HT-29 (cell line): ENCODE measurements at places on chromosomes 12 and 14.
A peak's percentile ranks its signal among the peaks of the same experiment; 100 is the strongest.

DNA sequence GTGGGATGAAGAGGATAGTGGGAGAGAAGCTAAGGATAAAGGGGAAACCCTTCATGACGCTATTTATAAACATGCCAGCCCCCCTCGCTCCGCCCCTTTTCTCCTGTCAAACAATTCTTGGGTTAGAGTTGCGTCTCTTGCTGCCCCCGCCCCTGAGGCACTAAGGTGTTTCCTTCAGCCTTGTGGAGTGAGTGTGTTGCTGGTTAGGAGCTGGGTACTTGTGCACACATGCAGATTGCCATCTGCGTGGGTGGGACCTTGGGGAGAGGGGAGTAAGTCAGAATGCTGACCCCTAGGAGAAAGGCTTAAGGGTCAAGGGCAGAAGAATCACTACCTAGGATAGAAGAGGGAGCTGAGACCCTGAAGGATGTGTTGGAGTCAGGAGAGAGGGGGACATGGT, 5.4 kb downstream of the FOXJ2 start:
- no peak for DNase-seq

DNA sequence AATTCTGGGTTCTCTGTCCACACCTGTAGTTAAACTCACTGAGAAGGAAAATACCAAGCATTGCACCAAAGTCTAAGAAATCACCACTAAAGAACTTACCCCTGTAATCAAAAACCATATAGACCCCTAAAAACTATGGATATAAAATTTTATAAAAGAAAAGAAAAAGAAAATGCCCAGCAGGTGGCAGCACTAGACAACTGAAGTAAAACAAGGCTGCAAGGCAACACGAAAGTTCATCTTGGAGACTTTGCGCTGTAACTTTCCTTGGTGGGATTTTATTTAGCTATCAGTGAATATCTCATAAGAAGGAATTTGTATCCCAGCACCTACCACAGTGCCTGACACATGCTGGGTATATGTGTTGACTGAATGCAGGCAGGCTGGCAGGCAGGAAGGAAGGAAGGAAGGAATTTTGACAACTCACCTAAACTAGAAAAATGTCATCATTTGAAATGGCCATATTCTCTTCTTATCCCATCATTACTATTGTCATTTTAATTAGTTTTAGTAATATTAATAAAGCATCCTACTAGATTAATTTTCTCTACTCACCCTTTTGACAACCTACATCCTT, 68.2 kb upstream of the ETV6 start:
- peak; percentile 87 for DNase-seq

- DNase-seq, result no peak
These were observed 31.9 kb downstream of the IL31 start for GRCh38 chr12:122141911-122142725.

DNA sequence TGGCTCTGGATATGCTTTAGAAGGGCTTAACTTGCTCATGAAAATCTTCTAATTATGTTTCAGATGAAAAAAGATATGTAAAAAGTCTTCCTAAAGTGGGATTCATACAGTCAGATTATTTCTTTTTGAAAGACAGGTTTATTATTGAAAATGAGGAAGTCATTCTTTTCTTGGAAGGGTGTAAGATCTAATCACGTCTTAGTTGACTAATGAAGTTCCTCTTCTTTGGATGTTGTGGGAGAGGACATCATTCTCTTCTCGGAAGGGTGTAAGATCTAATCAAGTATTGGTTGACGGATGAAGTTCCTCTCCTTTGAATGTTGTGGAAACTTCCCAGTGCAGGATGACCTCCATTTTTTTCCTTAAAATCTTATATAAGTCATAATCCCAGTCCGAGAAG, 74.9 kb downstream of the ALG10 start:
- no peak for DNase-seq

GRCh38 chr14:63852271-63852816, 460 bp upstream of the SYNE2 start:
- peak; percentile 47 for DNase-seq

- no peak for DNase-seq
These were observed 9.3 kb downstream of the ANKRD33 start for GRCh38 chr12:51897181-51897580.

DNA sequence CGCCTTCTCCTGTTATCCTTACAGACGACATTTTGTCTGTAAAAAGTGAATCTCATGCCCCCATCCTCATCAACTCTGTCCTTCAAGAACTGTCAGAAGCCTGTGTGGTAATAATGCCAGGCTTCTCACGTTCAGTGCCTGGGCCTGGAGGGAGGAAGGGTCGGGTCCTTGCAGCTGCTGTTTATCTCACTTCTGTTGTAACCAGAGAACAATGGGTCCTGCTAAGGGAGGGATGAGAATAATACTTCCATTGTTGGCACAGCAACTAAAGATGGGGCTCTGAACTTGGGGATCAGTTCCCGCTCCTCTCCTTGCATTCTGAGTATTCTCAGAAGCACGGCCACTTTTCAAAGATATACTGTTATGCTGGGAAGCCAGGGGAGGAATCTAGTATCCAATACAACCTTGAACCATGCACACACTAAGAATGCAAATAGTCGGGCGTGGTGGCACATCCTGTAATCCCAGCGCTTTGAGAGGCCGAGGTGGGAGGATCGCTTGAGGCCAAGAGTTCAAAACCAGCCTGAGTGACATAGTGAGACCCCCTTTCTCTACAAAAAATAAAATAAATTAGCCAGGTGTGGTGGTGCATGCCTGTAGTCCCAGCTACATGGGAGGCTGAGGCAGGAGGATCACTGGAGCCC, 38.8 kb upstream of the NINJ2 start:
- DNase-seq, result no peak

GRCh38 chr14:55512421-55512820, 67.6 kb upstream of the KTN1 start:
- DNase-seq, result no peak

DNA sequence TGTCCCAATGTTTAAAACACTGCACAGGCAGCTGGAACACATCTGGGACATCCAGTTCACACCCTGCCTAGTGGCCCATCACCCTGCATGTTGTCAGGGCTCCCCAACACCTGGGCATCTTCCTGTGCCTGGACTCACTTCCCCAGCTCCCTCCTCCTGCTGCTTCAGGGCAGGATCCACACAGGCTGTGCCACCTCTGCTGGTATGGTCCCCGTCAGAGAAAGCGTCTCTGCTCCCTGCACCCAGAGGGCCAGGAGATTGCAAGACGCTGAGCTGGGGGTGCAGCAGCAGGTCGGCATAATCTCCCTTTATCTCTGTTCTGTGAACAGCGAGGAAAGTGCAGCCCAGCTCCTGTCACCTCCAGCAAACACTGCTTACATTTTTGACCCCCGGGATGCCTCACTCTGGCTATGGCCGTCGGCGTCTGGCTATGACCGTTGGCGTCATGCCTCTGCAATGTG, 124.3 kb downstream of the ADGRD1 start:
- DNase-seq, result no peak

- no peak for DNase-seq
These were observed 7.6 kb downstream of the TMEM179 start for GRCh38 chr14:104596927-104597351.

DNA sequence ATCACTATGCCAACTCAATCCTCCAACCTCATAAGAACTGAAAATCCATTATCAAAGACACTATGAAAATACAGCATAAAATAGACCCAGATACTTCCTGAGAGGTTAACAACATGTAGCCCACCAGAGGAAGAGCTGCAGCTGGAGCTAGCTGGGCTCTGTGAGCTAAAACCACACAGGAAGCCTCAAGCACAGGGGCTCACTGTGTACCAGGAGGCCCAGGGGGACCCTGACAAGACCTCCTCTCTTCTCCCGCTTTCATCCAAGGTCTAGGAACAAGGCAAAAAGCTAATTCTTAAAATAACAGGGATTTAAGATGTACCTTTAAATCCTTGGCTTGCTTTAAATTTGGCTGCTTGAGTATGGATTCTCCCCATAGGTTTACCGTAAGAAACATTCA, 53.6 kb downstream of the EIF2S3B start:
- no peak for DNase-seq

- peak; percentile 77 for DNase-seq
These were observed 15.5 kb downstream of the MANSC1 start for GRCh38 chr12:12334367-12335040.

GRCh38 chr12:13084898-13085640, 18.4 kb downstream of the GSG1 start:
- no peak for DNase-seq

DNA sequence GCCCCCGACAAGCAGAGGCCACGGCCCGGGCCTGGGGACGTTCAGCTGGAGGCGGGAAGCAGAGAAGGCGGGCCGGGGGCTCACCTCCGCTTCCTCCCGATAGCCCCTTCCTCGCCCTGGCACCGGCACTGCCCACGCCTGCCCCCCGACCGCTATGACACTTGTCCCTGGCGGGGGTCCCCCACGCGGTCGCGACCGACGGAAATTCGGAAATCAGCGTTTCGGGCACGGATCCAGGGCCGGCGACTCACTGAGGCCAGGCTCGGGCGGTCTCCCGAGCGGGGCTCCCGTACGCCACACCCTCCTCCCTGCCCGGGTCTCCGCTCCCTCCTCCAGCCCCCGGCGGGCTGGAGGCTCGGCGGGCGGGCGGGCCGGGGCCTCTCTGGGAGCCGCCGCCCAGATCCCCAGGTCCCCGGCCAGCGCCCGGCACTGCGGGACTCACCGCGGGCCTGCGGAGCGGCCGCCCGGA, 581 bp downstream of the PITPNM2 start:
- DNase-seq, result no peak

DNA sequence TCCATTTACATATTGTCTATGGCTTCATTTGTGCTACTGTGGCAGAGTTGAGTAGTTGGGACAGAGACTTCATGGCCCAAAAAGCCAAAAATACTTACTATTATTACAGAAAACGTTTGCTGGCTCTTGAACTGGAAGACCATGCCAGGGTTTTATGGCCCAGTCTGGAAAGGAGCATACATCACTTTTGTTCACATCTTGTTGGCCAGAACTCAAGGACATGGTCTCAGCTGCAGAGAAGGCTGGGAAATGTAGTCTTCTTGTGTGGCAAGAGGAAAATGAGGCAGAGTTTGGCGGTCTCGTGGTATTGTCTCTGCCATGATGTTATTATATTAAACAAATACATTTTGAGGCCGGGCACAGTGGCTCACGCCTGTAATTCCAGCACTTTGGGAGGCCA, 509.6 kb downstream of the MED13L start:
- DNase-seq, result no peak

- no peak for DNase-seq
These were observed 17.8 kb downstream of the UTP20 start for GRCh38 chr12:101297661-101298060.

DNA sequence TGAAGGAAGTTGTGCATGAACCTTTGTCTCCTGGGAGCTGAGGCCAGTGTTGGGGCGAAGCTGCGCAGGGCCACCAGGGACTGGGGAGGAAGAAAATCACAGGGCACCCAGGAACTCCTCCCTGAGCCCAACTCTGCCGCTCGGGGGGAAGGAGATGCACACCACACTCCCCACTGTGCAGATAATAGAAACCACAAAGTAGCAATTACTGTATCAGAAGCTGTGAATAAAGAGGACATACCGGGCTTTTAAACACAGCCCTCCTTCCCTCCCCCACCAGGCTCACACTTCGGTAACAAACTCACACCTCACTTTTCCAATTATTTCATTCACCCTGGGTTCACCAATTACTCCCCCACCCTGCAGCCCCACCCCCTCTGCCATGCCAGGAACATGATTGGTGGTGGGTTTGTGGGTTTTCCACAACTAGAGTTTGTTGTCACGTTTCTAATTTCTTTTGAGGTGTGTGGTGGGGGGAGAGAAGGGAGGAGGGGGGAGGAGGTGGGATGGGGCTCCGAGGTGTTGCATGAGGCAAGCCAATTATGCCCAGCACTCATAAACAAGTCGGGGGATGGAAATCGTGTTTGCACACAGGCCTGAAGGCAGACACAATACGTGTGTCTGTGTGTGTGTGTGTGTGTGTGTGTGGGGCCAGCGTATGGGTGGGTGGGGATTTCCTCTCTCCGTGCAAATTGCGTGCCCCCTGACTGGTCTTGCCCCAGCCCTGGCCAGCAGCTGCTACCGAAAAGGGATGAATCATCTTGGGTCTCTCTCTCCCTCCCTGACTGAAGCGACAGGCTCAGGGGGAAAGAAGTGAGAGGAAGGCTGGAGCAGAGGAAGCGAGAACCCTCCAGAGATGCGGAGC, 103.3 kb downstream of the RBM19 start:
- no peak for DNase-seq

DNA sequence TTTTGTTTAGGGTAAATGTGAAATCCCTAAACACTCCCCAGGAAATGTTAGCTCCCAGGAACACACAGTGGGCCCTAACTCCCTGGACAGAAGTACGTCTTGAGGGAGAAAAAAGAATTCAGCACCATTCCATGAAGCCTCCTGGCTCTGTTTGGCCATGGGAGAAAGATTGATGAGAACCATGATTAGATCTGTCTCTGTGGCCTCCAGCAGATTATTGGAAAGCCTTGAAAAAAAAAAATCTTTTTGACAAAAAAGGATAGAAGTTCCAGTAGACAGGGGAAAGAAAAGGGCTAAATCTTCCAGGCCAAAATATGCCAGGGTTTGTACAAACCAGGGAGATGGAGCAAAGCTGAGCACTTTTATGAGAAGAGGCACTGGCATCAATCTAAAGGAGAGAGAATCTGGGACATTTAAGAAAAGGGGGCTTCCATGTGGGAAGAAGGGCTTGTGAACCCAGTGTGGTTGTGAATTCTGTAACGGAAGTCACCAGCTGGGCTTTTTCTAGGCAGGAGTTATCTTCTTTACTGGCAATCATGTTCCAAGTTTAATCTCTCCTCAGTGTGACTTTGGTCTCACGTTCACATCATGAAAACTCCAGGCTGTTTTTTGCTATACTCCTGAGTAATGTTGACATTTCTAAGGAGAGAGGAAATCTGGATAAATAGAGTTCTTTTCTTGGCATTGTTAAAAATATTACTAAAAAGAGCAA, 426.7 kb downstream of the RAD51B start:
- DNase-seq, result peak; percentile 17

GRCh38 chr14:105702275-105702817, 176.0 kb downstream of the TMEM121 start:
- DNase-seq, result no peak

GRCh38 chr12:129304529-129304928, 451.3 kb downstream of the GLT1D1 start:
- no peak for DNase-seq

DNA sequence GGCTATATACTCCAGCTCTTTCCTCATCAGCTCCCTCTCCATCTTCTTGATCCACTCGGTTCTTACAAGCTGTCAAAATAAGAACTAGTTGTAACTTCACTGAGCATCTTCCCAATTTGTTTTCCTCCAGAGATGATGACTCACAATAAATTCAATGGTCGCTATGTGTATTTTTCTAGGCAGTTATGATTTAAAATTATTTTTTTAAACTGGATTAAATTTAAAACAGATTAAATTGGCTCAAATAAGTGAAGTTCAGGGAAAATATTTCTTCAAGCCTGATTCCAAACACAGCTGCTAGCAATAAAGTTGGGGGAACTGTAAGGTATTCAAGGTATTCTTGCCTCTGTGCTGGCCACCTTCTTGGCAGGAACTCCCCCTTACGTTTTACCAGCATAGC, 717.7 kb upstream of the USP15 start:
- DNase-seq, result no peak

DNA sequence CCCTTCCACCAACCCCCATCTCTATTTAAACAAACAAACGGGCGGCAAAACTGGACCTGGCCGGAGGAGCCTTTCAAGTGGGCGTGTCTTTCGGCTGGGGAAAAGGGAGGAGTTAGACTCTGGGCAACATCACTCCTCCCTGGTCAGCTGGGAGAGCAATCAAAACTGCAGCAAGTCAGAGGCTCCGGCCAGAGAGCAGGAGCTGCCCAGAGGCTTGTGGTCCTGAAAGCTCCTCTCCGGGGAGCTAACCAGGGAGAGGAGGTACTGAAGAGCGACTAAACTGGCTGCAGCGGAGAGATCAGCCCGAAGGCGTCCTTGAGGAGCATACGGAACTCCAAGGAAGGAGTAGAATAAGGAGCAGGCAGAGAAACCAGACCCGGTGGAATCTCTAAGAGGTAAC, at the start of gene NEUROD4:
NEUROD4 (plus strand) TSS at position 191 of the 400 bp plus-strand sequence. CDS start 6,466 bp downstream, outside the sequence.
- peak; percentile 39 for DNase-seq
